ENCODE measurements at places on chromosomes 13 and 19.

- no peak for DNase-seq
These were observed 117.3 kb downstream of the RAB20 start for GRCh38 chr13:110444226-110444653.

DNA sequence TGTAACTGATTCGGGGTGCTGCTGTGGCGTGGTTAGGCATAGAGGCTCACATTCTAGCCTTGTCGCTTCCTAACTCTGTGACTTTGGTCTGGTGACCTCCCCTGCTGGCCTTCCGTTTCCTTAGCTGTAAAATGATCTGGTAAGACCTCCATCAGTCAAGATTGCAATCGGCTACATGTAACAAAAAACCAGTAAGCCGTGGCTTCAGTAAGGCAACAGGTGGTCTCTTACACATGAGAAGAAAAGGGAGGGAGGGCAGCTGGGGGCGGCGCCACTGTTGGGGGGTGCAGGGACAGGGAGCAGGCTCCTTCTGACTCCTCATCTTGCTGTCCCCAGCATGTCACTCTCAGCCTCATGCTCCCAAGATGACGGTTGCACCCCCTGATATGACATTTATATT, 148.0 kb downstream of the SIPA1L3 start:
- no peak for DNase-seq

DNA sequence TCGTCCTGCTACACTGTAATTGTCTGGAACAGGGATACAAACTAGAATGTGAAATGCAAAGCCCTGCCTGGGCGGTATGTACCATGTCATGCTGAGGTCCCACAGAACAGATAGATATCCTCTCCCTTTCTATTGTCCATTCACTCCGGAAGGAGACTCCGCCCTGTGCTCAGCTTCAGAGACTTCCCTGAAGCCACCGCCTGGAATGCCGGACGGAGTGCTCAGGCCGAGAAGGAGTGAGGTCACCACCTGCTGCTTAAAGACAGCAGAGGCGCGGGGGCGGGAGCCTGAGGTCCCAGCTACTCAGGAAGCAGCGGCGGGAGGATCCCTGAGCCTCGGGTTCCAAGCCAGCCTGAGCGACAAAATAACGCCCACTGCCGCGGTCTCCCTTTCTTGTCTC, 890 bp upstream of the ZNF611 start:
- DNase-seq = no peak

DNA sequence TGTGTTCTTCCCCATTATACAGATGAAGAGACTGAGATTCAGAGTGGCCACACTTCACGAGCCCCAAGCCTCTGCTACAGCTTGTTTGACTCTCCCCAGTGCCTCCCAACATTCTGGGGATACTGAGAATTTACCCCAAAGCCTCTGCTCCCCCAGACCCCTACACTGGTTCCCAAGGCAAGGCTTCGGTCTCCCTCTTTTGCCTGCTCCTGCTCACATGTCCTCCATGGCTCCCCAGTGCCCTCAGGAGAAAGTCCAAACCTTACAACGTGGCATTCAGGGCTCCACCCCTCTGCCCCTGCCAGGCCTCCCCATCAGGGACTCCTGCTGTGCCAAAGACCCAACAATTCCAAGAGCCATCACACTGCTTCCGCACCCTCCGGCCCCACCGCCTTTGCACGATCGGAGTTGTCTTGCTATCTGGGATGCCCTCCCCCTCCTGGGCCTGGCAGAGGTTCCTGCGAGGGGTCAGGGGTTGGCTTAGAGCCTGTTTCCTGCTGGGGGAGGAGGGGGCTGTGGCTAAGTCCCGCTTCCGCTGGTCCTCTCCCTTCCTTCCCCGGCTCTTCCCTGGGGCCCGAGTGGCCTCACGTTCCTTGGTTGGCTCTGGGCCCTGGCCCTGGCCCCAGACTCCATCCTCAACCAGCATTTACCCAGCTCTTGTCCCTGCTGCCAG, 15.4 kb downstream of the GTPBP3 start:
- no peak for DNase-seq

DNA sequence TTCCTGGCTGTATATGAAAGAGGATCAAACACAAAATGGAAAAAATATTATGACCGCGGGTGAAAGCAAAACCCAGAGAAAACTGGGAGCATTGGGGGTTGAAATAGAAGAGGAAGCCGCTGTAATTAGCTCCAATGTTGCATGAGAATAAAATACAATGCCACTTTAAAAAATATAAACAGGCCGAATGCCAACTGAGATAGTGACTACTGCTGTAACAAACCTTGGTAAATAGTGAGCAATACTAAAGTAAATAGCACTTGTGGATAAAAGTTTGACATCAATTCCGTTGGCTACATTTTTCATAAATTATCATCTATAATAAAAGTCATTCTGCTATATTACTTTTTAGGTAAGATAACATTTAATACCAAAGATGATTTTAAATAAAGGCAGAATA, 395.8 kb upstream of the MIR17HG start:
- DNase-seq = no peak

GRCh38 chr13:27607125-27607524, 13.2 kb downstream of the LNX2 start:
- DNase-seq = peak; percentile 44

DNA sequence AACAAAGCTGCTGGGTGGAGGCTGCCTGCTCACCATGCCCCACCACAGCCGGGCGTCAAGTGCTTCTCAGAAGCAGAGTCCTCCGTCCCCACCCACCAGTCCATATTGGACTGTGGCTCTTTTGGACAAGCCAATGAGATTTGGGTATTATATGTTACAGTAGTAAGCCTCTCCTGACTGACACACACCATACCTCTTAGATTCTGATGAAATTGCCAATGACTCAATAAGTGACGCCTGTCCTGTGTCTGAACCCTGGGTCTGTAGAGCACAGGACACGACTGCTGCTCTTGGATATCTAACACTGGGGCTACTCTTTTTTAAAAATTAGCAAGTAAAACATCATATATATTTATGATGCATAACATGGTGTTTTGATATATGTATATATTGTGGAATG, 44.8 kb upstream of the UBAC2 start:
- DNase-seq = no peak

- DNase-seq = peak; percentile 29
These were observed 20.1 kb upstream of the ZNRF4 start for GRCh38 chr19:5434970-5435641.

DNA sequence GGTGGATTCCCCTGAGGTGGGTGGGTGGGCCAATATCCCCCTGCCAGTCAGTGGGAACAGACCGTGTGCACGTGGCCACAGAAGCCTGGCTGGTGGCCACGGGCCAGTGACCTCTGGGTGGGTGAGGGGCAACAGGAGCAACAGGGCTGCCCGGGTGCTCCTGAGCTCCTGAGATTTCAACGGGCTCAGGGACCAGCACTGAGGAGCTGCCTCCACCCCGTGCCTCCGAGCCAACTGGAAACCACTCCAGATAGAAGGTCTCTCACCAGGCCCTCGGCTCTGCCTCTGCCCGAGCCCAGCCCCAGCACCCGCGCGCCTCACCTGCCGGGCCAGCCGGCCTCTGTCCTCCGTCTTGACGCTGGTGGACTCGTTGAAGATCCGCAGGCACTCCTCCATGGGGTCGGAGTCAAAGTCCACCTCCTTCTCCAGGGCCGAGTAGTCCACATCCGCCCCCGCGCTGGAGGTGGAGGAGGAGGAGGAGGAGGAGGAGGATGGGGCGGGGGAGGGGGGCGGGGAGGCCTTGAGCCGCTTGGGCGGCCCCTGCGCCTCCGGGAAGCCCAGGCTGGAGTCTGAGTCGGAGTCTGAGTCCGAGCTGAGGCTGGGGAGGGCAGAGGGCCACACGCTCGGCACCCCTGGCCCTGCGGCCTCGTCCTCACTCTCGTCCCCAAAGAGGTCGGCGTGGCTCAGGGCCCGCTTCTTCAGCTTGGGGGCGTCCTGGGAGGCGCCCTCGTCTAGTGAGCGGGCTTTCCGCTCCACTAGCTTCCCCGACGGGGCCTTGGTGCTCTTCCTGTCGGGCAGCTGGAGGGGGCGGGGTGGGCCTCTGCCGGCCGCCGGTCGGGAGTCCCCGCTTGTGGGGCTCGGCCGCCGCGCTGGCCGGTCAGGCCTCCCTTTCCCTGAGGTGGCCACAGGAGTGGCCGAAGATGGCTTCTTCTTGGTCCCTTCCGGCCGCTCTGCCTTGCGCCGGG, 14.8 kb upstream of the ATP8B3 start:
- DNase-seq = no peak

GRCh38 chr13:70662231-70662940, 554.1 kb upstream of the KLHL1 start:
- DNase-seq = no peak

- no peak for DNase-seq
These were observed 82.9 kb upstream of the AKAP11 start for GRCh38 chr13:42189061-42189460.

- no peak for DNase-seq
These were observed 21.6 kb downstream of the CAPS start for GRCh38 chr19:5935473-5936291.

GRCh38 chr19:962683-963400, 21.3 kb upstream of the WDR18 start:
- no peak for DNase-seq

DNA sequence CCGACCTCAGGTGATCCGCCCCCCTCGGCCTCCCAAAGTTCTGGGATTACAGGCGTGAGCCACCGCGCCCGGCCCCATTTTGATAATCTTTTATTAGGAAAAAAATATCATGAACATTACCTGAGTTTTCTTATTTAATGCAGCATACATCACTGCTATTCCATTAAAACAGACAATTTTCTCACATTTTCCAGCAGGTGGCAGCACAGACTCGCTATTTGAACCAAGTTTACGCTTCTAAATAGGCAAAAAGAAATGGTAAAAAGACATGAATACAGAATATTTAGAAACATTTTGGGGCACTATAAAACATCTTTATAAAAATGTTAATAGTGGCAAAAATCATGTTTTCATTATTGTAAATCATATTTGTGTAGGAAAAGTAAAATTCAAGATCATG, 903.1 kb downstream of the SLITRK6 start:
- DNase-seq = peak; percentile 20

DNA sequence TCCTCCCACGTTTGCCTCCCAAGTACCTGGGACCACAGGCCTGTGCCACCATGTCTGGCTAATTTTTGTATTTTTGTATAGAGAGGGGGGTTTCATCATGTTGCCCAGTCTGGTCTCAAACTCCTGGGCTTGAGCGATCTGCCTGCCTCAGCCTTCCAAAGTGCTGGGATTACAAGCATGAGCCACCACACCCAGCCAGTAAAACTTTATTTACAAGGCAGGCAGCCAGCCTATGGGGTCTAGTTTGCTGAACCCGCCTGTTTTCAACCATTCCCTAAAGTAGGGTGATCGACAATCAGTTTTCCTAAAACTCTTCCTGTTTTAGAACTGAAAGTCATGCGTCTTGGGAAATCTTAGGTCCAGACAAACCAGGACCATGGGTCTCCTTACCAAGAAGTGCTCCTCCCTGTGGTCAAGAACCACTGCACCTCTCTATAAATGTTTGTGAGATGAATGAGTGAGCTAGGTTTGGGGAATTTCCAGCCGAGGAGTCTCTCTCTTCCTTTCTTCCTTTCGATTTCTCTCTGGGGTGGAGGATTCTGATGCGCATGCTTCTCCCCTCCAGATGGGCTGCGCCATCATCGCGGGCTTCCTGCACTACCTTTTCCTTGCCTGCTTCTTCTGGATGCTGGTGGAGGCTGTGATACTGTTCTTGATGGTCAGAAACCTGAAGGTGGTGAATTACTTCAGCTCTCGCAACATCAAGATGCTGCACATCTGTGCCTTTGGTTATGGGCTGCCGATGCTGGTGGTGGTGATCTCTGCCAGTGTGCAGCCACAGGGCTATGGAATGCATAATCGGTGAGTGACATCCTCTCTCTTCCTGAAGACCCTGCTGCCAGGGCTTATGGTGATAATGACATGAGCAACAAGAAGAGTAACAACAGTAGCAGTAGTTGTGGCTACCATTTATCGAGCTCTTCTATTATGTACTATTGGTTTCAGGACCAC, 38.7 kb downstream of the ADGRE1 start:
- peak; percentile 0 for DNase-seq

GRCh38 chr13:24040835-24041234, 119.7 kb upstream of the SPATA13 start:
- DNase-seq = no peak

Data from AG09309 (cell line).